ENCODE measurements at places on chromosomes 7 and 10.

DNA sequence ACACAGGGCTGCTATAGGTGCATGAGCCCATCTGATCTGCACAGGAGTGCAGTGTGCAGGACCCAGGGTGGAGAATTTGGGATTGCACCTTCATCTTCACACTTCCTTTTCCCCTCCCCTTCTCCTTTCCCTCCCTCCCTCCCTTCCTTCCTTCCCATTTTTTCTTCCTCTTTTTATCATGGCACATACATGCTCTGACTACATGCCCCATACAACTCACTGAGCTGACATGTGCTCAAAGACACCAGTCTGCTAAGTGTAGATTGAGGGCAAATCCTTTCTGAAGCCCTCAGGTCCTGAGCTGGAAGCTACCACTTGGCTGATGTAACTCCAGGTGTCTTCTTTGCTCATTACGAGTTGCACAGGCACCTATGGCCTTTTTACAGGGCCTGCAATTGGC, 365.3 kb upstream of the ZNF32 start:
- no peak for DNase-seq

- DNase-seq: no peak
Observed at GRCh38 chr7:108413782-108414492, 42.3 kb downstream of the NRCAM start.

GRCh38 chr10:97701438-97702069, 12.0 kb upstream of the MARVELD1 start:
- DNase-seq: peak; percentile 58

- no peak for DNase-seq
Observed at GRCh38 chr10:93106631-93107072, 33.0 kb downstream of the CYP26A1 start.

DNA sequence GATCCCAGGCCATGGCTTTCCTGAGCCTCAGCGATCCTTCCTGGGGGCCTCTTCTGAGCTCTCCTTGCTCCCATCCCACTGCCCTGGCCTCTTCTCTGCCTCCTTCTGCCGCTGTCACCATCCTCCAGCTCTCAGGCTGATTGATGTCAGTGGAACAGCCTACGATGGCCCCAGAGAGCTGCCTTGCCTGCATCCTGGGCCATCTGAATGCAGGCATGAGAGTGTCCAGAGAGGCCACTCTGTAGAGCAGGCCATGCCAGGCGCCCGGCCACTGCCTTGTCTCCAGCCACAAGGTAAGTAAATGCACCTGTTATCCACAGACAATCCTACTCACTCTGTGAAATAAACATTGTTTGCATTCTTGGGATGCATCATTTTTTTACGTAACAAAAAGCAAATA, 171.4 kb upstream of the PPP2R2D start:
- DNase-seq: no peak

DNA sequence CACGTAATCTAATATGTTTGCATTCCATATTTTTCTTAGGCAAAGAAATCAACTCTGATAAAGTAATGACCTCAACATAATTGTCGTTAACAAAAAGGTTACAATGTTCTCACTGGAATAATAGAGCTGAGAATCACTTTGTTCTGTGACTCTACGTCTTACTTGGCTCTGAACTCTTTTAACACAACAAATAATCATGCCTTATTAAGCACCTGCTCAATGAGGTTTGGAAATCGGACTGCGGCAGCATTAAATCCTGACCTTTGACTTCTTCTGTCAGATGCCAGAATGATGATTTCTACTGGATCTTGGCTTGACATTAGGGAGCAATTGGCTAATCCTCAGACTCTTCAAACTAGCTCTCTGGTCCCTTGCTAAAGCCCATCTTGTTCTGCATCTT, 233.6 kb downstream of the SEMA3D start:
- DNase-seq: no peak

DNA sequence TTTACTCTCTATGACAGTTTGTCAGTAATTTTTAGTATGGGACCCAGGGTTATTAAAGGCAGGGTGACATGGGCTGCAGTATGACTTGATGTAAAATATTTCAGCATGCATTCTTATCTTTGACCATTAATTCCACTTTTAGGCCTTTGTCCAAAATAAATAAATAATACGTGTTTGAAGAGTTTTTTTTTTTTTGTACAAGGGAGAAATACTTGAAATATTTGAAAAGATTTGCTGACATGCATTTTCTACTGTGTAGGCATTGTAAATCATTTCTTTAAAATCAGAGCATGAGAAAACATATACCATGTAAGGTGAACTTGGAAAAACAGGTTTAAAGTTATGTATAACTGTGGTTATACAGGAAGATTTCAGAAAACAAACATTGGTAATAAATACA, 23.5 kb downstream of the NRG3 start:
- DNase-seq: no peak

GRCh38 chr10:310976-311639, 175.9 kb downstream of the ZMYND11 start:
- DNase-seq: no peak

DNA sequence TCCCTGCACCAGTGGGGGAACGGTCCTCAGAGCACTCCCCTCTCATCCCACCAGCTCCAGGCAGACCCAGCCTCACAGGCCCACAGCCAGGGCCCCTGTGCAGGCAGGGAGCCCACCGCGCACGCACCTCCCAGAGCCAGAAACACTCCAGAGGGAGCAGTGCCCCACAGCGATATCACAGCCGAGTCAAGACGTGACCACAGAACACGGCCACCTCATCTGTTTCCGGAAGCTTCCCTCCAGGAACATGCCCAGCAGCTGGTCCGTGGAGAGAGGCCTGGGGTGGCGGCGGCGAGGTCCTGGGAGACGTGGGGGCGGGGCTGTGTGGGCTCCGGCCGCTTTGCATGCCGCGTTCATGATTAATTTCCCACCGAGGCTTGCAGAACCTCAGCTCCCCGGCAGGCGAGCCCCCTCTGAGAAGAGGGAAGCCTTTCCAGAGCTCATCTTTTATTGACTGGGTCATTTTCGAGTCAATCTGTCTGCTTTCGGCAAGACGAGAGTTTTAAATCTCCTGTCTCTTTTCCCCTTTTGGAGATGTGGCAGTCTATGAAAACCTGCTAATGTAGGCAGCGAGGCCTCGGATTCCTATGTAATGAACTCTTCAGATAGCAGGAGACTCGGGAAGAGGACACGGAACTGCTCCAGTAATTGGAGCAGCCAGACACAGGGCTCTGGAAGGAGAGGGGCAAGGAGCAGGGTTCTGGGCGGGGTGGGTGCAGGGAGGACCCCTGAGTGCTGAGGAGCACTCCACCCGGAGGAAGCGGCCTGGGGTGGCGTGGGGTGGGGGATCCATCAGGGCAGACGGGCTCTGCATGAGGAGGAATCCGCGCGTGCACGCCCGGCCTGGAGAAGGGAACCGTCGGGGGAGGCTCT, 242.8 kb downstream of the ELFN1 start:
- no peak for DNase-seq

DNA sequence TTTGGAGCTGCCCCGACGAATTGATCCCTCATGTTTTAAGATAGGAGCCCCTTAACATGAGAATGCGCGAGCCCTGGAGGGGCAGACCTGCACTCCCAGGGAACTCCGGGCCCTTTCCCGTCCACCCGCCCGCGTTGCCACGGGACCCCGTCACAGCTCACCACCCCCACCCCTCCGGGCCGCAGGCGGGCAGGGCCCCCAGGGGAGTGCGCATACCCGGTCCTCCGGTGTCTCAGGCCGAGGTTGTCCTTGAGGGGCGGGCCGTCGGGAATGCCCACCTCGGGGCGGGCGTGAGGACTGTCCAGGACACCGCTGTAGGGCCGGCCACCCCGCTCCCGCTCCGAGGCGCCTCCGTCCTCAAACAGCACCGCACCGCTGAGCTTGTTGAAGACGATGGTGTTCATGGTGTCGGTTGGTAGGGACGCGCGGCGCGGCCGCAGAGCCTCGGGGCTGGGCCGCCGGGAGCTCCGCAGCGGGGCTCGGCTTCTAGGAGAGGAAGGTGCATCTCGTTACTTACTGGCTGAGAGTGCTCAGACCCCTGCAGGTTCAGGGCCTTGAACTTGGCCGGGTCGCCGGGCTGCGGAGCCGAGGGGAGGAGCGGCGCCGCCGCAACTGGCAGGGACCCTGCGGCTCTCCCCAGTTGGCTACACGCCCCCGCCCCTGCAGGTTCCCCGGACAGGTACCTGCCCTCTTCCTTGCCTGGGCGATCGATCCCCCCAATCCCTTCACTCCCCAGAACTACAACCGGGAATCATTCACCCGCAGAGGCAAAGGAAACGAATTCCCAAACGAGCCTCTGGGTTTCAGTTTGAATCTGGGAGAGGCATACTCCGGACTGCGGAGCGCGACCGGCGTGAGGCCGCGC, 2.4 kb downstream of the MKX start:
- DNase-seq: no peak

DNA sequence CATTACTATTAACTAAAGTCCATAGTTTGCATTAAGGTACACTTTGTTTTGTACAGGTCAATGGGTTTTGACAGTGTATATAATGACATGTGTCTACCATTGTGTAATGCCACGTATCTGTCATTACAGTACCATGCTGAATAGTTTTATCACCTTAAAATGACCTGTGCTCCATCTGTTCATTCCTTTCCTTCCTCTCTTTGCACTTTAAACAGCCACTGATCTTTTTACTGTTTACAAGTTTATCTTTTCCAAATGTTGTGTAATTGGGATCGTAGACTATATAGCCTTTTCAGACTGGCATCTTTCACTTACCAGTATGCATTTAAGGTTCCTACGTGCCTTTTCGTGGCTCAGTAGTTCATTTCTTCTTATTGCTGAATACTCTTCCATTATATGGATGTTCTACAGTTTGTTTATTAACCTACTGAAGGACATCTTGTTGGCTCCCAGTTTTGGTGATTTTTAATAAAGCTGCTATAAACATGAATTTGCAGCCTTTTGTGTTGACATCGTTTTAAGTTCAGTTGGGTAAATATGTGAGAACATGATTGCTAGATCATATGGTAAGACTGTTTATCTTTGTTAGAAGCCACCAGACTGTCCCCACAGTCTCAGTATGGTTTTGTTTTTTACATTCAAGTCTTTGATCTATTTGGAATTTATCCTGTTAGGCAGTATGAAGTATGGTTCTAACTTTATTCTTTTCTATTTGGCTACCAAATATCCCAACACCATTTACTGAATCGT, 24.7 kb downstream of the STAM start:
- DNase-seq: no peak

- no peak for DNase-seq
Observed at GRCh38 chr10:127322286-127322685, 125.9 kb upstream of the INSYN2A start.

GRCh38 chr10:60441515-60441914, 51.8 kb upstream of the ANK3 start:
- DNase-seq: peak; percentile 10

DNA sequence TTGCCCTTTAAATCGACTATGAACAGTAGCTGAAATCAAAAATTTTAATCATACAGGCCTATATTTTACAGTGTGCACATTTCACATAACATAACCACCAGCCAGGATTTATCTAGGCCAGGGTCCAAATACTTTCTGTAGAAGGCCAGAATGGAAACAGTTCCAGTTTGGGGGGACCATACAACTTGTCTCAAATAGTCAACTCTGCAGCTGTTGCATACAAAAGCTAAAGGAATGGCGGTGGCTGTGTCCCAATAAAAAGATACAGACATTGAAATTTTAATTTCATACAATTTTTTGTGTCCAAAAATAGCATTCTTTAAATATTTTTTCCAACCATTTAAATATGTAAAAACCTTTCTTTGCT, 742 bp upstream of the TYSND1 start:
- no peak for DNase-seq

DNA sequence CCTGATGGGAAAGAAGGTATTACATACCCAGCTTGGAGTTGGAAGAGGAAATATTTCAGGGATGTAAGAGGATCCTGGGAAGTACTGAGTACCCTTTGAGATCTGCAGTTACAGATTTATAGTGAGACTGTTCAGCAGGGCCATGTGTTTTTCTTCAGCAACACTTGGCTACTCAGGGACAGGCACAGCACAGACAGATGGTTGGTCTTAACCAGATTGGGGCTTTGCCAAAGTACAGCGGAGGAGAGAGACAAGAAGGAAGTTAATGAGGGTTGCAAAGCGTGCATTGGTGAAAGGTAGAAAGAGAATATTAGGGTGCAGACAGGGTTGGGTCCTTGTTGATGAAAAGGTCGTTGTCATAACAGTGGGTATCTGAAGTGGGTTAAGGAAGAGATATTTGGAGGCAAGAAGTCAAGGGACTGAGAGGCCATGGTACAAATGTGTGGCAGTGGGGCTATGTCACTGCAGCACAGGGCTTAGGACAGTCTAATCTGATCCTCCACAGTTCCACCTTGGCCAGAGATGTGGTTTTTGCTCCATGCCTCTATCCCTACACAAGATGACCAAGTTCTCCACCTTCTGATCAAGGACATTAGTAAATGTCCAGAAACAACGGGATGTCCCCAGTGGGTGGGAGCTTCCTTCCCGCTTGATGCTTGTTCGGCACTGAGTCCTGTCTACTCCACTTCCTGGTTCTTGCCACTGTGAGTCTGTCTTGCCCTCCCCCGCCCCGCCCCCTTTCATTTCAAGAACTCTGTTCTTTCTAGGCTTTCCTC, 18.9 kb upstream of the DNAJC1 start:
- DNase-seq: no peak

- no peak for DNase-seq
Observed at GRCh38 chr7:42931447-42931833, 534 bp downstream of the PSMA2 start.

GRCh38 chr10:73899423-73899822, 11.5 kb upstream of the PLAU start:
- DNase-seq: no peak

DNA sequence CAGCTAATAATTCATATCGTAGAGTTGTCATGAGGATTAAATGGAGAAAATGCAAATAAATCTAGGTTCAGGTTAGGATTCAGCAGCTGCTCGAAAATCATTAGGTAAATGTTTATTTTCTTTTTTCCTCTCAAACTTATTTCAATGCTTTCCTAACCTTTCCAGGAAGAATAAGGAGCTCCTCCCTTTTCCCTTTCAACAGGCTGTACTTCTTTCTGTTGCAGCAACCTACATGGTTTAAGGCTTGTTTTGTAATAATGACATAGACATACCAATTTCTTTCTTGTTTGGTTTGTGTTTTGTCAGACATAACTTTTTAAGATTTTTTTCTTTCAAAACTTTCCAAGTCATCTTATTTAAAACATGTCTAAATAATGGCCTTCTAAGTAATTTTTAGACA, 18.2 kb downstream of the GPR141 start:
- no peak for DNase-seq
